Stimulated activated CD8-positive, alpha-beta memory T cell treated with anti-CD3 and anti-CD28 coated beads, Interleukin-2, amount 100 ng/mL, for 1 hour (primary cell): ENCODE measurements at places on chromosomes 4 and X.

- no peak for DNase-seq
These were observed 98.9 kb downstream of the GPR82 start for GRCh38 chrX:41822892-41823291.

GRCh38 chrX:136616987-136617685 is 30.8 kb upstream of the CD40LG start:
- no peak for DNase-seq

GRCh38 chr4:157045507-157046127 is 30.3 kb upstream of the GLRB start:
- DNase-seq, result no peak

GRCh38 chrX:1507511-1508463 is 29.2 kb downstream of the P2RY8 start:
- DNase-seq, result peak; percentile 24

GRCh38 chr4:157043131-157043530 is 32.8 kb upstream of the GLRB start:
- DNase-seq, result no peak

GRCh38 chr4:94160774-94161173 is 46.9 kb upstream of the SMARCAD1 start:
- no peak for DNase-seq

GRCh38 chrX:106791495-106791894 is 11.0 kb upstream of the TBC1D8B start:
- DNase-seq, result no peak

GRCh38 chrX:110669572-110669971 is 126.0 kb downstream of the CHRDL1 start:
- DNase-seq, result no peak

GRCh38 chr4:95603393-95603792 is 54.6 kb upstream of the UNC5C start:
- no peak for DNase-seq

- DNase-seq, result no peak
These were observed 80.2 kb downstream of the FGF16 start for GRCh38 chrX:77527233-77528001.

- DNase-seq, result no peak
These were observed 16.5 kb upstream of the LEF1 start for GRCh38 chr4:108185252-108185651.

DNA sequence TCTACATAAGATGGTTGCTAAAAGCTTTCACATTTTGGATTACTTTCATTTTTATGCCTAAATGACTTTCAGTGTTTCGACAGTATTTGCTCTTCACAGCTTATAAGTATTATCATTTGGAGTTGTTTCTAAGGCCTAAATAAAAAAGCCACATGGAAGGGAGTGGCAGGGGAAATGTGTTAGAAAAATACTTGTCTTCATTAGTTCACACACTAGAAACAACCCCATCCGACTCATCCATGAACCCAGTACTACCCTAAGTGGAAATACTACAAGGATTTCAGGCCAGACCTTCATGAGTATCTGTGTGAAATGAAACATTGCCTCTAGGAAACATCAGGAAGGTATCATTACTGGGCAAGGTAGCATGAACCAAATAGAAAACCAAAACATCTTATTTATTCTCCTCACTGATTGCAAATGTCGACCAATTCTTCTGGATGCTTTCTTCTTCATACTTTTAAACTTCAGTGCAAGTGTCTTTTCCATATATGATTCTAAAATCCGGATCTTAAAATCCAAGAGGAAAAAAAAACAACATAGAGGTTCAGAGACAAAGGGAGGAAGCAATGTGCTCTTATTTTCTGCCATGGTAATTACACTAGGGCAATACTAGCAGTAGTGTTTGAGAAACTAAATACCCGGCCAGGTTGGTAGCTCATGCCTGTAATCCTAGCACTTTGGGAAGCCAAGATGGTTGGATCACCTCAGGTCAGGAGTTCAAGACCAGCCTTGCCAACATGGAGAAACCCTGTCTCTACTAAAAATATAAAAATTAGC is 349.4 kb downstream of the ARHGAP24 start:
- DNase-seq, result no peak

DNA sequence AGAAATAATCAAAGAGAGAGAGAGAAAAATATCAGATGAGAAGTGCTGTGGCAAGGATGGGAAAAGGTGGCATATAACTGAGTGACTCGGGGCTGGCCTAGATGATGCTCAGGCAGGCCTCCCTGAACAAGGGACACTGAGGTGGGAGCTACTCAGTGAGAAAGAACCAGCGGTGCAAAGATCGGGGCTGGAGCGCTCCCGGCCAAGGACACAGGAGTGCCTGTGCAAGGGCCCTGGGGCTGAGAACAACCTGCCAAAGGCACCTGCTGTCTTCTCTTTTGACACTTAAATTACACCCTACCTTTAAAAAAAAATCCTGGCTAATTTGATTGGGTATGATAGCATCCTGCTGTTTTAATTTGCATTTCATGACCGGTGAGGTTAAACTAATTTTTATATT is 77.7 kb upstream of the C4orf50 start:
- DNase-seq, result no peak
